ENCODE measurements at places on chromosomes 4 and X.

GRCh38 chr4:168880072-168880675 is 129.9 kb downstream of the CBR4 start:
- no peak for DNase-seq

DNA sequence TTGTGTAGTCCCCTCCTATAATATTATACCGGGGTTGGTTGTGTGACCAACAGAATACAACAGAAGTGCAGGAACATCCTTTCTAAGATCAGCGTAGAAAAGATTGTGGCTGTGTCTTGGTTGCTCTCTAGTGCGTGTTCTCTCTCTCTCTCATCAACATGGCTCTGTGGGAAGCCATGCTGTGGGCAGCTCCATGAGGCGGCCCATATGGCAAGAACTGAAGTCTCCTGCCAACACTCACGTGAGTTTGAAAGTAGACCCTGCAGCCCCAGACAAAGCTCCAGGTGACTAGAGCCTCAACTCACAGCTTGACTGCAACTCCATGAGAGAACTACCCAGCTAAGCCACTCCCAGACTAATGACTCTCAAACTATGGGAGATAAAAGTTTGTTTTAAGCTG is 118.7 kb downstream of the TSPAN5 start:
- DNase-seq = no peak

DNA sequence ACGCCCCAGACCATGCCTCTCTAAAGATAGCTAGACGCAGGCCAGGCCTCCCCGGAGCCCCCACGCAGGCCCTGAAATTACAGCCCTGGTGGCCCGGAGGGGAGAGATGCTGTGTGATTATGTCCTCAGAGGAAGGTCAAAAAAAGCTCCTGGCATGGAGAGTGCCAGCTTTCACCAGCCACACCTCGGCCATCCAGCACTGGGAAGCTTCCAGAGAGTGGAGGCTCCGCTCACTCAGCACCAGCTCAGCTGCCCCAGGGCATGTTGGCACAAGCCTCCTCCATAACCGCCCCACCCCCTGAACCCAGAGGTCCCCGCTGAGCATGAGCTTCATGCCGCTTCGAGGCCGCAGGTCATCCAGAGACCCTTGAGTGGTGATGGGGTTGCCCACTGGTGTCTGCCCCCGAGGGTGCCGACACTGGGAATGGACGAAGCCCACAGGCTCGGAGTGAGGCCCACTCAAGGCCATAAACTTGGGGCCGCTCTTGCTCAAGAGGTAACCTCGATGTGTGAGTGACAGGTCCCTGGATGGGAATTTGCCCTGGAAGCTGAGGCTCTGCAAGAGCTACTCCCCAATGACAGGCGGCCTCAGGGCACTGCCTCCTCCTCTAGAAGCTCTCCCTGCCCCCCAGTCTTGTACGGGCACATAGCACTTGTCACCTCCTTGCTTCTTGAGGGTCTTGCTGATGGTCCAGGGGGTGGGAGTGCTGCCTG is 4.4 kb upstream of the BGN start:
- no peak for DNase-seq

DNA sequence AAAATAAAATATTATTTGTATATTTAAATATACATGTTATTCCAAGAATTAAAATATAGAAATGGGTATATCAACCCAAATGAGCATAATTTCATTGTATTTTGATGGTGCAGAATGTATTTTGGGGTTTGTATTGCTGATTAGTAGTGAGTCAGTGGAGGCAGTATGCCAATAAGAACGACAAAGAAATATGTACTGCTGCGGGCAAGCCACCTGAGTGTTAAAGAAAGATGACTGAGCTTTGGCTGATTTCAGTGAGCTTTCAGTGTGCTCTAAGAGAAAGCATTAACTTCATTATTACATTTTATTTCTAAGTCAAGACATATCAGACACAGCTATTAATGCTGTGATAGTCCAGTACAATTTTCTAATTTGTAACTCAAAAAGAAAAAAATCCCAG is 297.8 kb downstream of the ANK2 start:
- DNase-seq = no peak

GRCh38 chr4:125938541-125938940 is 623.8 kb downstream of the FAT4 start:
- DNase-seq = no peak

- no peak for DNase-seq
These were observed 22.1 kb upstream of the PI4K2B start for GRCh38 chr4:25211721-25212120.

GRCh38 chr4:122855353-122855890 is 28.8 kb downstream of the FGF2 start:
- DNase-seq = no peak

- no peak for DNase-seq
These were observed 42.1 kb upstream of the CENPU start for GRCh38 chr4:184775854-184776555.

DNA sequence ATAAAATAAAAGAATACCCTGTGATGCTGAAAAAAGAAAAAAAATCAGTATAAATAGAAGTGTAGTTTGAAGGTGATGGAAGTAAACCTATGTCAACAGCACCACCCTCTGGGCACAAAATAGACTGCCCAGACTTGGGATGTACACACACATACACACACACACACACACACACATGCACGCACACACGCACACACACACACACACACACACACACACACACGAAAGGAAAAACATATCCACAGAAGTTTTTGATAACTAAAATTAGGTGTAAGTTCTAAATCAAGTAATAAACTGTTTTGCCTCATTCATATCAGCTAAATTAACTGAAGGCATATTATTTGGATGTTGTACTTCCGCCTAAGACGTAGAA is 40.5 kb downstream of the ANXA5 start:
- peak; percentile 31 for DNase-seq

DNA sequence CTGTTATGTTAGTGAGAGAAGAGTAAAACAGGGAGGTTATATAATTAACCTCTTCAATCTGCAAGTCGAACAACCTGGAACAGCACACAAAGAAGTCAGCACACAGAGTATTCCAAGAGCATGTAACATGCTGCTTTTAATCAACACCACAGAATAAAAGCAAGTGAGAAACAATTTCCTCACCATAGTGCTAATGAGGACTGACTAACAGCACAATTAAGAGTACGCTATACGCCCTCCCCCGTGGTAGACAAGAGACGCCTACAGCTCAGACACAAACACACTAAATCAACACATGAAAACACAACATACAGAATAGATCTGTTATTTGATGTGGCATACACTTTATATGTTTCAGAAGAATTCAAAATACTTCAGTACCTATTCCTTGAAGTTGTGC is 103.0 kb downstream of the PPP3CA start:
- no peak for DNase-seq

DNA sequence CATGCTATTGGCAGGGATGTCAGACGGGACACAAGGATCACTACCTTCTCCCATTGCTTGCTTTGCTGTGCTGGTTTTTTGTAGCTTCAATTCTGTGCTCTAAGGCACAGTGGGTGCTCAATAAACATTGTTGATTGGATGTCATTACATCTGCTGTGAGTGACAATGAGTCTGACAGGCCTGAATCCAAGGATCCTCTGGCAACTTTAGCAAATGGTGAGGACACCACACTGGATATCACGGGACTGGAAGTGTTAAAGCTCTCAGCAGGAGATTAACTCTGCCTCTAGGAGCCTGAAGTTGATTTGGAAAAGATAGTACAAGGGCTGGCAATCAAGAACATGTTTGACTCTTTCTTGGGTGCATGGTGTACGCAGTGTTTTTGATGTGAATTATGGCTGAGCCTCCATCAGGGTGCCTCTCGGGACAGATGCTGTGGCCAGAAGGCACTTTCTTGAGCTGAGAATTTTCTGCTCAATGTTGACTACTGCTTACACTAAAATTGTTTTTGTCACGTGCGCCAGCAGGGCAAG is 217.9 kb downstream of the ARAP2 start:
- DNase-seq = no peak

DNA sequence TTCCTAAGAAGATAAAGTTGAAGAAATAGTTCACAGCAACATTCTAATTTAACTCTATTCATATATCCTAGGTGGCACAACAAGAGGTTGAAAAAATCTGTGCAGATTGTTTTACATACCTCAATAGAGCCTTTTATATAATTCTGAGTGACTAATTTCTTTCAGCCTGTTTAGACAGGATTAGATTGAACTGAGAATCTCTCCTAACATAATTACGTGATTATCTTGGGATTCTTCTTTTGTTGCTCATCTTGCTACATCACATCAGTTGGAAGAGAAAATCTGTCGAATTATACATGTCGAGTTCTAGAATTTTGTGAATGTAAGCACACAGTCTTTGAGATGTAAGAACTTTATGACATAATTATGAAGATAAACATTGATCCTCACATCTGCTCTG is 1873.7 kb upstream of the IGFBP7 start:
- DNase-seq = no peak

- no peak for DNase-seq
These were observed 158.0 kb downstream of the KCNIP4 start for GRCh38 chr4:21790438-21791029.

GRCh38 chr4:156886481-156886880 is 85.1 kb downstream of the PDGFC start:
- no peak for DNase-seq

GRCh38 chr4:54539500-54540029 is 118.2 kb upstream of the KIT start:
- DNase-seq = peak; percentile 24

DNA sequence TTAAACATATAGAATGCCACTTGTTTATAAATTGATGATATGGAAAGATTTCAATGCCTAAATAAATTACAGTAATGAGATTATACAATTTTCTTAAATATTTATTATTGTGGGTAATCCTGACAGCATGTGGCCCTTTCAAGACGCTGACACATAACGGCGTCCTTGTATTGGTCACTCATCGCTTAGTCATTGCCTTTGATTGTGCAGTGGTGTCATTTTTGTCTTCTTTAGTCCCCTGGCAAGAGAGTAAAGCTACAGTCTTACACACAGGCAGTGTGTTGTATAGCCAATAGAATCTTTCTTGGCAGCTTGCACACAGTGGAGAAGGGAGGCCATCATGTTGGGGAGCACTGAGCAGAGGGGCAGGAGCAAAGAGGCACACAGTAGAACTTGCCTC is 361.8 kb upstream of the GALNT7 start:
- DNase-seq = no peak

- DNase-seq = no peak
These were observed 62.9 kb upstream of the SLC34A2 start for GRCh38 chr4:25592736-25593135.

DNA sequence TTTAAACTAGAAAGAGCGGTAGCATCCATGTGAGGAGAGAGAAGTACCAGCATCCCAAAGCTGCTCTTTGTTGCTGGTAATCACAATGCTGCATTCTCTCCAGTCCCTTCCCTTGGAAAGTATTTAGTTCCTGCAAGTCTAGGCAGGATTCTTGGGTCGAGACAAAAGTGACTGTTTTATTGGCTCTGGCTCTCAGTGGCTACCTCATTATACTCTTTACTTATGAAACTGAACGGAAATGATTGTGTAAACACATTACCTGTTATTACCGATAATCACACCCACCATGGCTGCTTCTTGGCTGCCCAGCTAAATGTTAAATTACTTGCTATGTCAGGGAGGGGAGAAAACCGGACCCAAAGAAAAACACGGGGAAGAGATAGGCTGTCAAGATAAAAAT is 26.2 kb downstream of the ATXN3L start:
- DNase-seq = no peak

DNA sequence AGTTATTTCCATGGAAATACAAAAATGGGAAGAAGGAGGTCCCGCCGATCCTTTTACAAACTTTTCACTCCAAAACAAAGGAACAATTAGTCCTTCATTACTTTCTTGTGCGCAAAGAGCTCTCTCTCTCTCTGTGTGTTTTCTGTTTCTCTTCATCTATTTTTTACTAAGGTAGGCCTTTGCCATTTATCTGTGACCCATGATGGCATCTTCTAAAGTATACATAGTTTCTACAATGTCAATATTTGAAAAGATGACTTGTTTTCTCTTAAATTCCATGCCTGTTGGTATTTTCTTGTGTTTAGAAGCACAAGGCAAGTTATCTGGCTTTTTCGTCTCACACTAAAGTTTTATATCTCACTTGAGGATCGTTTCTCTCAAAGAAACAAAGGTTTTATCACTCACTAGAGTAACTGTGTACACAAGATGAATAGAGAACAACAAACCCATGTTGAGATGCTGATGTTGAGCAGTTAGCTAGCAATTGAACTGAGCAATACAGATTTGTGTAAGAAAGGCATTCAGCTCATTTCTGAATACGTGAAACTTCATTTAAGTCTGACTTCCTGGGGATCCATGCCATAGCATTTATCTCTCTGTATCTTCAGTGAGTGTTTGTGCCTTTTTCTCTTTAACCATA is 250.3 kb downstream of the GBA3 start:
- DNase-seq = no peak

GRCh38 chr4:37994569-37994968 is 34.4 kb downstream of the PTTG2 start:
- no peak for DNase-seq

DNA sequence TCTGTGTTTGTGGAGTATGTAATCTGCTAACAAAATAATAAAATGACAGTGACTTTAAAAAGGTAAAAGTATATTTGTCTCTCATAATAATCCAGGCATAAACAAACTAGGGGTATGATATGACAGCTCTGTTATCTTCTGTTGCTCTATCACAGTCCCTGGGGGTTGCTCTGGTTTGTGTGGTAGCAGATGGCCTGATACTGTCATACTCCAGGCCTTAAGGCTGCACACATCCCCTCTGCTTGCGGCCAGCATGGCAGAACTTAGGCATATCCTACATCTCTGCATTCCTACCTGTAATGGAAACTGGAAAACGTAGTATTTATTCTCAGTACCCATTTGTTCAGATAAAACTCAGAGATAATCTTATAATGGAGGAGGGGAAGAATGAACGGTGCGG is 117.9 kb upstream of the HAND2 start:
- DNase-seq = no peak

DNA sequence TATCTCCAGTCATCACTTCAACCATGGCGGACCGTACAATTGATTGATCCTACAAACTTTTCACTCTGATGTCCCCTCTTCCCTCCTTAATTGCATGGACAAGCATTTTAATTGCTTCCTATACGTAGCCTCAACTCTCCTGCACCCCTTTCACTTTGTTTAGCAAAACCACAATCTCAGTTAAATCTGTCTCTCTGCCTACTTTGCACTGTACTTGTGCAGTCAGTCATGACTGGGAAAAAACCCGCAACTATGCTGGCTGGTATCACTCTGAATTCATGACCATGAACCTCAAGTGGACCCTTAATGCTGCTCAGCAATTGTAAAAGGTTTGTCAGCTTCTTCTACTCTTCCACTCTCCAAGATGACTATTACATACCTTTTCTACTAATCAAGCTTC is 51.7 kb upstream of the AFF2 start:
- DNase-seq = no peak

- DNase-seq = no peak
These were observed 2025.6 kb upstream of the AGA start for GRCh38 chr4:179467878-179468277.

DNA sequence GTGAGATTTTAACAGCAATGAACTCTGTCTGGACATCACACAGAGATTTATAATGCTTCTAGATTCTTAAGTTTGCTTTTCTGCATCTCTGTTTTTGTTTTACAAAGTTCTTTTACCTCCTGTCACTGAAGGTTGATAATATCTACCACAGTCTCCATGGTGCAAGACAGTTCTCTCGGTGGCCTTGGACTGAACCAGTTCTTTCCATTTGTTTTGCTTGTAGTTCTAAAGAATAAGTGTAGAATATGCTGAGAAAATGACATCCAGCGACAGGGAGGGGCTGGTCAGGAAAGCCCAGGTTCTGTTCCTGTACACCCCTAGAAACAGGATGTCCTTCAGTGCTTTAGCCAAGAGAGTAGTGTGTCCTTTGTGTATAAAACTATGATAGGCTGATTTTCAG is 1079.5 kb upstream of the INTU start:
- no peak for DNase-seq

Measured in CMK (cell line).